ENCODE measurements at places on chromosomes 3 and 15. TPM values are rescaled to one million over a fixed set of nuclear protein-coding genes. Genes with fewer than 3 reads are reported as not detected.

The KBTBD13 gene
- 5.7 TPM for total RNA-seq

The HHATL gene
- total RNA-seq = 166 TPM

The REC114 gene
- total RNA-seq = not detected

The LEO1 gene
- total RNA-seq = 6.2 TPM

The ITGB5 gene
- total RNA-seq = 61.5 TPM

The AHSG gene
- total RNA-seq = not detected

The CPNE9 gene
- total RNA-seq = not detected

DNA sequence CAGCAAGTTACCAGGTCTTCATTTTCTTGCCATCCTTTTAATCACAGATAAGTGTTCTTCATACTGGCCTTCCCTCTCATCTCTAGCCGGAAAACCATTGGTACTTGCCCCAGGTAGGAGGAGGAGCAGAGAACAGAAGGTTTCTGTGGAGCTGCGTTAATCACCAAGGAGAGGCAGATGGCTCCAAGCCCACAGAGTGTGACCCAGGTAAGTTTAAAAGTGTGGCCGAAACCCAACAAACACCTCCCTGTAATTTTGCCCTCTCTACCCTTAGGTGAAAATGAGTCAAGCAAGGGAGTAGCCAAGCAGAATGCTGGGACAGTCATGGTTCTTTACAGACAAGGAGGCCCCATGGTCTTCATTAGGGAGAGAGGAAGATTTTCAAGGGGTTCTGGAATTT, 37.3 kb downstream of the NFKBIZ start:
- DNase-seq = no peak

- DNase-seq = no peak
Observed at GRCh38 chr3:132292042-132292441, 25.2 kb upstream of the ACP3 start.

GRCh38 chr15:71526060-71526820, 284.1 kb upstream of the NR2E3 start:
- no peak for DNase-seq

- DNase-seq = no peak
Observed at GRCh38 chr15:62603742-62604141, 438.7 kb upstream of the C2CD4B start.

GRCh38 chr3:69807674-69808073, 68.4 kb downstream of the MITF start:
- DNase-seq = no peak

- no peak for DNase-seq
Observed at GRCh38 chr3:57755368-57755675, 787 bp upstream of the SLMAP start.

DNA sequence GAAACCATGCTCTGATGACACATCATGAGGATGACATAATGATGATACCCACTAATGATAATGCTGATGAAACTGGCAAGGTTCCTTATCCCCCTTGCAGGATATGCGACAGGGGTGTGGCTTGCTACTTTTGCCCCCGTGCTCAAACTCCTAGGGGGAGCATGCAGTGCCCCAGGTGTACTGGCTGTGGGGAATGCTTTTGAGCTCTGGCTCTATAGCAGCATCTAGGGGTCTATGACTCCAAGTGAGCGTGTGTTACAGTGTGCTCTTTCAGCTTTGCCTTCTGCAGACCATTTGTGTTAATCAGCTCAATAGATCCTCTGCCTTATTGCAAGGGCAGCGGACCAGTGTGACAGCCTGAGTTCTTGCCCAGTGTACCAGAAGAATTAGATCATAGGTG, 1239.5 kb downstream of the SI start:
- no peak for DNase-seq

All from psoas muscle (tissue), 8 donors.